ENCODE measurements at places on chromosomes 12 and 14. TPM values are rescaled to one million over a fixed set of nuclear protein-coding genes. Genes with fewer than 3 reads are reported as not detected.
A peak's percentile ranks its signal among the peaks of the same experiment; 100 is the strongest.

The IL25 gene
- not detected for total RNA-seq

DNA sequence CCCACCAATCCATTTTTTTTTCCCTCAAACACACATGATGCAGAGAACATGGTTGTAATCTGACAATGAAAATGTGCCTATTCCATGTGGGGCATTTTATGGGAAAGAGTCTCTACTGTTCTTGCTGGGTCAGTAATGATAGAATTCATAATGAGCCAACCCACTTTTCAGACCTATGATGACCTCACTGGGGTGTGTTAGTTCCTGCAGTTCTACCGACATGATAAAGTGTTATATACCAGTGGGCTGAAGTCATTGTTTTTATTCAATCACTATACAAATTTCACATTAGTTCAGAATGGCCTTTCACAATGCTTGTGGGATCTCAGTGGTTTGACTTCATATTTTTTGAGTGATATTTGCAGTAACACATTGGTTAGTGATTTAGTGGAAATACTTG is 47.5 kb downstream of the PPFIBP1 start:
- DNase-seq: no peak

The EID3 gene
- 1.2 TPM for total RNA-seq

DNA sequence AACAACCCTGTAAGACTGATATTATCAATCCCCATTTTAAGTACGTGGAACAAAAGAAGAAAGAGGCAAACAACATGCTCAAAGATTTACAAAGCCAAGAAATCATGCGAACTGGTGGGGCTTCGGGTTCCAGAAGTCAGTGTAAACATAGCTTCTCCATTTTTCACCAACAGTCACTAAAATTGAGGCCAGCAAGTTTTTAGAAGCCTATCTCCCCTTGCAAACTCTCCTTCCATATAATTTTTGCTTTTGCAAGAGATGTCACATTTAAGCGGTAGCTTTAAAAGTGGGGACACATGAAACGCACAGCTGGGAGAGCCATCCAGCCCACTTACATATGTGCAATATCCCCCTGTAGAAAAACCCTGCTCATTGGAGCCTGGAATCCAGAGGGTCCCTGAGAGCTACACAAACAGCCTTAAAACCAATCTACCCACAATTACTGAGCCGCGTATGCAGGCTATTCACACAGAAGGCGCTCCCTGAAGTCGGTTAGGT is 797 bp downstream of the SLC11A2 start:
- DNase-seq: no peak

- DNase-seq: no peak
Measured at GRCh38 chr12:34399631-34400410, 377.5 kb downstream of the ALG10 start.

The ACVRL1 gene
- 35.1 TPM for total RNA-seq

GRCh38 chr14:85444635-85445034 is 85.3 kb upstream of the FLRT2 start:
- DNase-seq: no peak

- DNase-seq: peak; percentile 13
Measured at GRCh38 chr12:608921-609320, 54.3 kb downstream of the NINJ2 start.

DNA sequence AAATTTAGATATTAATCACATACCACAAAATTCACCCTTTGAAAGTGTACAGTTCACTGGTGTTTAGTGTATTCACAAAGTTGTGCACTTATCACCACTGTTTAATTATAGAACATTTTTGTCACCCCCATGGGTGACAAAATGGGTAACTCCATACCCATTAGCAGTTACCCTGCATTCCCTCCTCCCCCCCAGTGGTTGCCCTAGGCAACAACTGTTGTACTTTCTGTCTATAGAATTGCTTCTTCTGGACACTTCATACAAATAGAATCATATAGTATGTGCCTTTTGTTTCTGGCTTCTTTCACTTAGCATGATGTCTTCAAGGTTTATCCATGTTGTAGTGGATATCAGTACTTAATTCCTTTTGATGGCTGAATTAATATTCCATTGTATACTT is 52.7 kb downstream of the FBXO34 start:
- no peak for DNase-seq

The MEG3 gene
- total RNA-seq: 24.7 TPM

GRCh38 chr12:102452605-102453004 is 27.8 kb downstream of the IGF1 start:
- DNase-seq: no peak

DNA sequence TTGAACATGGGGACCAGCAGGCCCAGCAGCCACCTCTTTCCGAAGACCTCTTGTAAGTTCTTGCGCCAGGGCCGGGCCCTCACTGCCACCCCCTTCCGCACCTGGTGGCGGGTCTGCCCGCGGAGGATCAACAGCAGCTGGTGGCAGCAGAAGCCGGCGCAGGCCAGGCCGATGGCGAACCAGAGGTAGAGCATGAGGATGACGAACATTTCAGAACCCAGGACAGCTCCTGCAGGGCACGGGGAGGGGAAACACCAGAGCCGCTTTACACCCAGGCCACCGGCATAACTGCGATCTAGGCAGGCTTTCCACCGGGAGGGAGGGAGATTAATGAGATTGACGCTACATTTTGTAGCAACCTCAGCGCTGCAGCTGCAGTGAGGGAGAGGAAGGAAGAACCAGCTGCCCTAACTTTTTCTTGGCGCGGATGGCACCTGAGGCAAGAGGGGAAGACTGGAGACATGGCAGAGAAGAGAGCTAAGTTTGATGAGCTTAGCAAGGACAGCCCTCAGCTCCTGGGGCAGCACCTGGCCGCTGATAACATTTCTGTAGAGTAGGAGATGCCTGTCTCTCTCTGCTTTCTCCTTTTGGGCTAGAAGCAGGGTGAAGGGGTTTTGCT is 7.8 kb downstream of the ZDHHC22 start:
- peak; percentile 54 for DNase-seq

DNA sequence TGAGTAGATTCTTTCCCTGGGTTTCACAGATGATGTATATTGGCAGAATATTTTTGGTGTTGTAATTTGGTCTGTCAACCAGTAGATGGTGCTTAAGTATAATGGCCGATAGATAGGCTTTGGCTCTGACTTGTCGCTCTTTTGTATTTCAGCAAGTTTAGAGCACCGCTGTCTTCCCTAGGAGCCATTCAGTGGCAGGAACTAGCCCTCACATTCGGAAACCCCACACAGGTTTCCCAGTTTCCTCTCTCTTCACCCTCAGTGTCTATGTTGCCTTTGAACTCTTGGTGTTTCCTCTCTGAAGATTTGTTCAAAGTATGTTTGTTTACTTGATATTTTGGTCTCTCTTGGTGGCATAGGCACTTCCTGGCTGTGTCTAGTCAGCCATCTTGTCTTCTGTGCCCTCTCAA is 102.2 kb downstream of the GPHN start:
- no peak for DNase-seq

DNA sequence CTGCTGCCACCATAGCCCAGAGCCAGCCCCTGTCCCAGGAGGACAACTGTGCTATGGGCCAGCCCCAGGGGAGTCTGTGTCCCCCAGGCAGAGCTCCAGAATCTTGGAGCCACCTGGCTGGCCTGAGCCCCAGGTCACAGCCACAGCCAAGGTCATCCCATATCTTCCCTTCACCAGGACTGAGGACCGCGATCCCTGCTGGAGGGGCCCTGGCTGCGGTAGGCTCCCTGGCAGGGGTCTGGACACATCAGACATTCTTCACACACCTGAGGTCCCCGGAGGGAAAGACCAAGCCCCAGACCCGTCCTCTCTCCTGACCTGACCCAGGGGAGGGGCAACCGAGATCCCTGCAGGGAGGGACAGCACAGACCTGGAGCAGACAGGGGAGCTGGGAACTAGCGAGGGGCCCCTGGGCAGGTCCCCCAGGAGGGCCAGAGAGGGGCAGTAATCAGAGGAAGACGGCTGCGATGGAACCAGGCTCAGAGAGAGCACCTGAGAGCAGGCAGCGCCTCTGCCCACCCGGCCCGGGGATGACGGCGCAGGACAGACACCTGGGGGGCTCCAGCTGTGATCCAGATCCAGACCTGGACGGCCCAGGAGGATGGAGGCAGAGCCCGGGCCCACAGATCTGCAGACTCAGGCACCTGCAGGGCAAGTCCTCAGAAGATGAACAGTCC is 103.2 kb upstream of the EIF5 start:
- DNase-seq: no peak

- no peak for DNase-seq
Measured at GRCh38 chr12:20807192-20808080, 3.1 kb upstream of the SLCO1B3 start.

DNA sequence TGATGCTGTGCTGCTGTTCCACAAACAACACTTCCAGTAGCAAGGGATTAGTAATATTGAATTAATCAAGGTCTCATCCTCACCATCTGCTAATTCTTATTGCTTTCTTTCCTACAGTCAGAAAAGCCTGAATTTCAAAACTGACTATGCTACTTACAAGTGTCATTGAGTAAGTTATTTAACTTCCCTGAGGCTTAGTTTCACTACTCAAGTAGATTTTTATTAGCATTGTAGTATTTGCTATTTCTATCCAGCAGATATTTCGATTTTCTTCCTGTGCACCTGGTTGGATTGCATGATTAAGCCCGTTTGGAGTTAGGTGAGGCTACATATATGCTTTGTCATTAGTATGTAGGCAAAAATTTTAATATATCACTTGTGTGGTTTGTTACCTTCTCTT is 591.5 kb downstream of the TRHDE start:
- DNase-seq: no peak

- DNase-seq: no peak
Measured at GRCh38 chr12:90404071-90404470, 550.9 kb downstream of the CCER1 start.

DNA sequence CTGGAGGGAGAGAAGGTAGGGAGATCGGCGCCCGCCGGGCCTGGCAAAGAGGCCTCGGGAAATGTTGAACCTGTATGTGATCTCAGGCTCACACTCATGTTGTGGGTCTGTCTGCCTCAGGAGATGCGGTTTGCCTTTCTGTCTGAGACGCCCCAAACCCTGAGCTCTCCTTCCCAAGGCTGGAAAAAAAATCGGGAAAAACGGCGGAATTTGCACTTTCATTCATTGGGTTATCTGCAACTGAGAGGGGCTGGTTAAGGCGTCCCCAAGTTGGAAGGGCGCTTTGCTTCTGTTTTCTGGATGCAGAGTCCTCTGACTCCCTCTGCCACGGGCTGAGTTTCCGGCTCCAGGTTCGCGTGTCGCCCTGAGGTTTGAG is 5.0 kb upstream of the HOXC9 start:
- DNase-seq: no peak

The PRH2 gene
- total RNA-seq: not detected

GRCh38 chr14:79663453-79663852 is 547.9 kb downstream of the DIO2 start:
- no peak for DNase-seq

DNA sequence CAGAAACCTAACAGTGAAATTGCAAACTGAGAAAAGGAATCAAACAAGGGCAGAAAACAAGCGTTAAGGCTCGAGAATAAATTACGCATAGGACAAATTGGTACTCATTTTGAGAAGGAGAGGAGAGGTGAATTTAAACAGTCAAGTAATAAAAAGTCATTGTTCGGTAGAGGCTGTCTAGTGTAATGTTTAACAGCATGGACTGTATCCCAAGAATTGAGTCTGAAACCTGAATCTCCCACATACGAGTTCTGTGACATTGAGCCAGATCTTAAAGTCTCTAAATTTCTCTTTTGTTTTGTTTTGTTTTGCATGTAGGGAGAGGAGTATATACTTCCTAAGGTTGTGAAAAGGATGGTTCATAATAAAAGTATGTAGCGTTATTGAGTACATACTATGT is 216.5 kb upstream of the BTG1 start:
- no peak for DNase-seq

The NOS1 gene
- 0.19 TPM for total RNA-seq

The NAV3 gene
- total RNA-seq: 3.3 TPM

GRCh38 chr14:81533212-81533535 is 479 bp downstream of the SEL1L start:
- DNase-seq: no peak

The PPM1H gene
- 6.5 TPM for total RNA-seq

DNA sequence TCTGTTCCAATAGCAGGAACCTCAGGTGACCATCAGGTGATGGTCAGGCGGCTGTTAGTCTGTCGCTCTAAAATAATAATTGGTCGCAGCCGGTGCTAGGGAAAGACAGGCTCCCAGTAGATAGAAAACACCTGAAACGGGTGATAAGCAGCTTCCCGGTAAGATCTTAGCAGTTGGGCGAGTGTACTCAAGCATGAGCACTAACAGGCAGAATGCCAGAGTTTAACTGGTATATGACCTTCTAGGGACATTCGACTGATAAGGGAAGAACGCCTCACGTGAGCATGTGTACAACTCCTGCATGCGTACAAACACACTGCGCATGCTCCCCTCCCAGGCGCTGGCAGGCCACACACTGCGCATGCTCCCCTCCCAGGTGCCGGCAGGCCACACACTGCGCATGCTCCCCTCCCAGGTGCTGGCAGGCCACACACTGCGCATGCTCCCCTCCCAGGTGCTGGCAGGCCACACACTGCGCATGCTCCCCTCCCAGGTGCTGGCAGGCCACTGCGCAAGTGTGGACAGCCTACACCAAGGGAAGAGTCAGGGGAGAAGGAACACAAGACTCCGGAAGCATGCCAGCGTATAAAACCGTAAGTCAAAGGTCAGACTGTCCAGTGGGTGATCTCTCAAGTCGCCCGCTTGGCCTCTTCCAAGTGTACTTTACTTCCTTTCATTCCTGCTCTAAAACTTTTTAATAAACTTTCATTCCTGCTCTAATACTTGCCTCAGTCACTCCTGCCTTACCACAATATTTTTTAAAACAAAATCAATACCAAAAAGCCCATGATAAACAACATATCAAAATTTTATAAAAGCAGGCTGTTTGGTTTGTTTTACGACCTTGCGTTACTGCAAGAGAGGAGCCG is 24.5 kb downstream of the GPRC5D start:
- peak; percentile 80 for DNase-seq

DNA sequence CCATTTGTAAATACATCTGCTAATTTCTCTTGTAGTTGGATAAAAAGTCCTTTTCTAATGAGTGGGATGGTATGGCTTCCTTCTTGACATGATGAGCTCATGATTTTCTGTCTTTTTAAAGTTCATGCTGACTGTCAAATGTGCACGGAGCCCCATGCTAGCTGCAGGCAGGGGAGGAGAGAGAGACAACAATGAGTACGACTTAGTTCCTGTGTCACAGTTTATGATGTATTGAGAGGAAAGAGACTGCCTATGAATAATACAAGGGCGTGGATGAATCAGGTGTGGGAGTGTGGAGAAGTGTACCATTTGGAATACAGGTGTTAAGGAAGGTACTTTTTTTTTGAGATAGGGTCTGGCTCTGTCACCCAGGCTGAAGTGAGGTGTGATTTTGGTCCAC is 10.7 kb upstream of the TBC1D30 start:
- DNase-seq: no peak

The BDKRB2 gene
- total RNA-seq: 1.2 TPM

Data from Right ventricle myocardium superior (tissue), 1 donor.